ENCODE measurements at places on chromosomes 13 and 19.

GRCh38 chr13:94382517-94382916, 97.0 kb downstream of the DCT start:
- DNase-seq = peak; percentile 88

DNA sequence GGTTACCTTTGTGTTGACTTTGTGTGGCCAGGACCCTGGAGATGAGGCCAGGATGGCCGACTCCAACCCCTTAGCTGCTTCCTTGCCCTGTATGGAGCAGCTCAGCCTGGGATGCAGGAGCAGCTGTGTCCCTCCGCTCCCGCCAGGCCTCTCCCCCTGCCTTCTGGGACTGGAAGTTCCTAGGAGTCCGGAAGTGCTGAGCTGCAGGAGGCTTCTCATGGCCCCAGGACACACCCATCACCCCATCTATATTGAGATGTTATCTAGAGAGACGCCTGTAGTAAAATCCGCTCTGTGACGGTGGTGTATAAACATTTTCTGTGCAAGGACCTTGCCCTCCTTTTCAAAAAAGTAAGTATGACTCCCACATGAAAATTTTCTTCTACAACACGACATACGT, 27.0 kb downstream of the WTIP start:
- DNase-seq = no peak

GRCh38 chr13:50512474-50513299, 330.8 kb downstream of the DLEU7 start:
- no peak for DNase-seq

GRCh38 chr19:39381910-39382611, 8.8 kb downstream of the PAF1 start:
- DNase-seq = no peak

GRCh38 chr13:114067381-114067885, 65.0 kb downstream of the RASA3 start:
- no peak for DNase-seq

- DNase-seq = no peak
These were observed 185.4 kb upstream of the SERP2 start for GRCh38 chr13:44188257-44188656.

GRCh38 chr13:109945206-109945960, 159.0 kb upstream of the IRS2 start:
- DNase-seq = no peak

GRCh38 chr13:98557937-98558792, 18.7 kb downstream of the STK24 start:
- no peak for DNase-seq

DNA sequence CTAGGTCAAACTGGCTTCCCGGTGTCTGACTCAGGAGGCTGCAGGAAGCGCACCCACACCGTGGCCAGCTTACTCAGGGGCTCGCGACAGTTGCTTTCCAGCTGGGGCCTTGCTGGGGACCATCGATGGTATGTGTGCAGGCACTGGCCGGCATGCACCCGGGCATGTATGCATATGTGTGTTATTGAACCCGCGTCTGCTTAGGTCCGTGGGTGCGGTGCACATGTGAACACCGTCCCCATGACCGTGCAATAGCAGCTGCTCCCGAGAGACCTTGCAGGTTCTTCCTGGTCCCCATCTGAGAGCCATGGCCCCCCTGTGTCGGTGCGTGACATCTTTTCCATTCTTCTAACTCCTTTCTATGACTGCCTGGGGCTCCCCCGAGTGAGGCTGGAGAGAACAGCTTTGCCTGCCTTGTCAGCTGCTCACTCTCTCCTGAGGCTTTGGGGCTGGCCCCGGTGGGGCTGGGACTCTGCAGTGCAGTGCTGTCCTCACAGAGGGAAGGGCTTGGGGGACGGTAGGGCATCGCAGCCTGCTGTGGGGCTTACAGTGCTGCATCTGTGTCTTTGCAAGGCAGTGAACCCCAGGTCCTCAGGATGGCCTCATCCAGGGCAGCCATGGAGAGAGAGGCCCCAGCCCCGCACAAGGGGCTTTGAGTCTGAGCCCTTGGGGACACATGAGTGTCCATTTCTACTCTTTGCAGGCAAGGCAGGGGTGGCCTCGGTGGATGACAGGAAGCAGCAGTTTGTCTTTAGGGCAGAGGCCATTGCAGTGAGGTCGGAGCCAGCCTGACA, 65.1 kb downstream of the CHST8 start:
- peak; percentile 20 for DNase-seq

DNA sequence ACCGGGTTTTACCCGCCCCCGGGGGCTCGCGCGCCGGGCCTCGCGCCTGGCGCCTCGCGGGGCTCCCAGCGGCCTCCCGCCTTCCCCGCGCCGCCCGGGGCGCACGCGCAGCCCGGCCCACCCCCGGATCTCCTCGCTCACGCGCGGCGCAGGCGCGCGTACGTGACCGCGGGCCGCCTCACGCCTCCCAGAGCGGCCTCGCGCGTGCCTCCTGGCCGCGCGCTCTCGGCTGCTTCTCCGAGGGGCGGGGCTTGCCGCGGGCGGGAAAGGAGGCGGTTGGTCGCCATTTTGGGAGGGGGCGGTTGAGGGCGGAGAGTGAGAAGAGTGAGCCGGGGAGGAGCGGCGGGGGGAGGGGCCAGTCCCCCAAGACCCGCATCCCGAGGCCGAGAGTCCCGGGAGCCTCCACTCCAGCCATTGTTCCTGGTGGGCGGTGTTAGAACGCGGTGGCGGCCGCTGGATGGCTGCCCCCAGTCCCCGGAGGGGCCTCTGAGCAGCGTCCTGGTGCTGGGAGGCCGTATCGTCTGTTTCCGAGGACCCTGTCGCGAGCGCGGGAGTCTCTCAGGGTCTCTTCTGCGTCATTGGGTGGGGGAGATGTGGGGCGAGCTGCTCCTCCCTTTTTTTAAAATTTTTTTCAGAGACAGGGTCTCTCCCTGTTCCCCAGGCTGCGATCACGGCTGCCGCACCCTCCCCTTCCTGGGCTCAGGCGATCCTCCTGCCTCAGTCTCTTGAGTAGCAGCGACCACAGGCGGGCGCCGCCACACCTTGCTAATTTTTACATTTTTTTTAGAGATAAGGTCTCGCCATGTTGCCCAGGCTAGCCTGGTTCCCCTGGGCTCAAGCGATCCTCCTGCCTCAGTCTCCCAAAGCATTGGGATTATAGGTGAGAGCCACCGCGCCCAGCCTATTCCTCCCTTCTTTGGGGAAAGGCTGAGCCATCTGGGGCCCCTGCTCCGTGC, at the start of gene ZNF541:
Gene ZNF541, minus strand, starts transcription at position 78 of the 956 bp plus-strand sequence. CDS start 17,292 bp downstream, outside the sequence.
- DNase-seq = no peak

DNA sequence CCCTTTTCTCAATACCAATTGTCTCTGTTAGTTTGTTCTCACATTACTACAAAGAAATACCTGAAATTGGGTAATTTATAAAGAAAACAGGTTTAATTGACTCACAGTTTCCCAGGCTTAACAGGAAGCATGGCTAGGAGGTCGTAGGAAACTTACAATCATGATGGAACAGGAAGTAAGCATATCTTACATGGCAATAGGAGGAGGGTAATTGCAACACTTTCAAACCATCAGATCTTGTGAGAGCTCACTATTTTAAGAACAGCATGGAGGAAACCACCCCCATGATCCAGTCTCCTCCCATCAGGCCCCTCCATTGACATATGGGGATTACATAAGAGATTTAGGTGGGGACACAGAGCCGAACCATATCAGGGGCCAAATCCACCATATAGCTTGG, 1210.1 kb upstream of the SPRY2 start:
- DNase-seq = no peak

- DNase-seq = no peak
These were observed 23.4 kb downstream of the RRAS start for GRCh38 chr19:49616532-49616931.

DNA sequence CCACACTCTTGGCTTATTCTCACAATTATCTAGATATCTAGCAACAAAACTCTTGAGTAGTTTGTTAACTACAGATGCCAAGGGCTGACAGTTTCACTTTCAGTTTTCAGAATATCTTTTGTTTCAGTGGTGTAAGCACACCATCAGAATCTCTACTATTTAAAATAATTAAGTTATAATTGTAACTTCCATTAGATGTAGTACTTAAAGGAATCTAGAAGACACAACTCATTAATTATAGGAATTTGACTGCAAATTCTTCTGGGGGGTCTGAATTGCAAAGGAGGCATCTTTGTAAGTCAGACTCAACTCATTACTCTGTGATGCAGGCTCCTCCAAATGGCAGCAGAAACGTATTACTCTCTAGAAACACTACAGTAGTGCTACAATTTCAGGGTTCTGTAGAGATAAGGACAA, 44.9 kb upstream of the USPL1 start:
- DNase-seq = no peak

- DNase-seq = no peak
These were observed 1511.0 kb upstream of the SLC10A2 start for GRCh38 chr13:104577071-104577815.

Data from NCI-H2171 treated with DMSO at 0.1 percent for 48 hours (cell line).